ENCODE measurements at places on chromosomes 1 and 21.

- no peak for DNase-seq
Measured at GRCh38 chr1:52281518-52281917, 84.5 kb downstream of the CC2D1B start.

DNA sequence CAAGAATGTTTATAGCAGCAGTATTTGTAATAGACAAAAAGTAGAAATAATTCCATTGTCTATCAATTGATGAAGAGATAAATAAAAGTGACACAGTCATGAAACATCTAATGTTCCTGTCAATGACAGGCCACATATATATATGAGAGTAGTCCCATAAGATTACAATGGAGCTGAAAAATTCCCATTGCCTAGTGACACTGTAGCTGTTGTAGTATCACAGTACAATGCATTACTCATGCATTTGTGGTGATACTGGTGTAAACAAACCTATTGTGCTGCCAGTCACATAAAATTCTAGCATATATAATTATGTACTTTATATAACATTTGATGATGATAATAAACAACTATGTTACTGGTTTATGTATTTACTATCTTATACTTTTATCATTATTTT, 141.9 kb upstream of the LYPLAL1 start:
- no peak for DNase-seq

- DNase-seq: no peak
Measured at GRCh38 chr1:31653717-31654473, 9.2 kb upstream of the PEF1 start.

DNA sequence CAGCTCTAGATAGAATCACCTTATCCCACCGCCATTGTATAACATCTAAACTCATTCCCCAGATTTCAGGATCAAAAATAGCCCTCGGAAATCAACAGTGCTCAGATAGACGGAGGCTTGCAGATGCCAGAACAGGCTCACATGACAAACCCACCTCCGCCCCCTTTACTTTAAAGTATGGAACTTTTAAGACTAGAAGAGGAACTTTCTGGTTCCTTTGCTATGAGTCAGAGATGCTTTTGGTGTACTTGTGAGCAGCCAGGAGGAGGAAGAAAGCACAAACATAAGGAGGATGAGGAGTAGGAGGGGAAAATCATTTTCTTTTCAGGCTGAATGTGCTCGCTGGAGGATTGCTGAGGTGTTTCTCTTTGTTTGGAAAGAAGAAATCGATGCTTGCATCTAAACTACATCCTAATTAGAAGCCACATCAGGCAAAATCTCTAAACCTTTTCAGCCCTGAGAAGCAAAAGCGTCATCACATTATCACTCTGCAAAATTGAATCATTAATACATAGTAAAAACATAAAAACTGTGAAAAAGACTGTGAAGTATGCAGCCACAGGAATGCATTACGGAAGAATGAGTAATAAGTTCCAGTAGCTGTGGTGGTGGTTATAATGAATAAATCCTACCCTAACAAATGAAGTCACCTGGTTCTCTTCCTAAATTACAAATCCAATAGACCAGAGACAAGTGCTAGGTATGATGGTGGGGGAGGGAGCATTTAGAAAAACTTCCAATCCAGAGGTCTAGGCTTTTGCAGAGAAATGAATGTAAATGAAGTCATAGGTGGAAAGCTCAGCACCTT, 251.3 kb downstream of the KCNH1 start:
- DNase-seq: no peak

DNA sequence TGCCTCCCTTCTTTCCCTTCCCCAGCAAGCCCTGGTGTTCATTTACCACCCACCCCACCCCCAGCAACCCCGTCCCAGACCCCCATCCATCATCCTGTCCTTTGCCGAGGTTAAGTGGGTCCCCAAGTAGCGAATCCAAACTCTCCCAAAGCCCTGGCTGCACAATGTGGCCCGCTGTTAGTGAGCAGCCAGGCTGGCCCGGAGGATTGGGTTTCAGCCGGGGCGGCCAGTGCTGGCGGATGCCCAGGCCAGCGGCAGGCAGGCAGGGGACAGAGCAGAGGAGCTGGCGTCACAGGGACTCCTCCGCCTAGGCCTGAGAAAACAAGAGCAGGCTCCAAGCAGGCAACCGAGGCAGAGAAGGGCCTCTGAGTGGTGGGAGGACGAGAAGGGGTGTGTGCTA, 61.4 kb downstream of the EPHB2 start:
- no peak for DNase-seq

GRCh38 chr1:33161061-33161681, 20.7 kb downstream of the TRIM62 start:
- no peak for DNase-seq

DNA sequence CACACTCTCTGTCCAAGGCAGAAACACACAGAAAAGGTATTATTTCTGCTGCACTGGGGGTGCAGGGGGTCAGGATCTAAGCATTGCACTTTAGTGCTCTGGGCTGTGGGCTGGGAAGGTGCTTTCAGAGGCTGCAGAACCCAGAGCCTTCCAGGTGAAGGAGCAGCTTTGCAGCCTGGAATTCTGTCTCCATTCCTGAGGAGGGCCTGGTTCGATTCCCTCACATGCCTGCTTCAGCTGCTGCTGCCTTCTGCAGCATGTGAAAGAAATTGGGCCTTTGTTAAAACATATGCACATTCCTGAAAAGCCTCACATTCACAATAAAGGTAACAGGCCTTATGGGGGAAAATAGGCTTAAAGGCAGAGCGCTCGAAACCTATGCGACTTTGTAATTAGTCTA, 35.9 kb downstream of the VTCN1 start:
- DNase-seq: no peak

DNA sequence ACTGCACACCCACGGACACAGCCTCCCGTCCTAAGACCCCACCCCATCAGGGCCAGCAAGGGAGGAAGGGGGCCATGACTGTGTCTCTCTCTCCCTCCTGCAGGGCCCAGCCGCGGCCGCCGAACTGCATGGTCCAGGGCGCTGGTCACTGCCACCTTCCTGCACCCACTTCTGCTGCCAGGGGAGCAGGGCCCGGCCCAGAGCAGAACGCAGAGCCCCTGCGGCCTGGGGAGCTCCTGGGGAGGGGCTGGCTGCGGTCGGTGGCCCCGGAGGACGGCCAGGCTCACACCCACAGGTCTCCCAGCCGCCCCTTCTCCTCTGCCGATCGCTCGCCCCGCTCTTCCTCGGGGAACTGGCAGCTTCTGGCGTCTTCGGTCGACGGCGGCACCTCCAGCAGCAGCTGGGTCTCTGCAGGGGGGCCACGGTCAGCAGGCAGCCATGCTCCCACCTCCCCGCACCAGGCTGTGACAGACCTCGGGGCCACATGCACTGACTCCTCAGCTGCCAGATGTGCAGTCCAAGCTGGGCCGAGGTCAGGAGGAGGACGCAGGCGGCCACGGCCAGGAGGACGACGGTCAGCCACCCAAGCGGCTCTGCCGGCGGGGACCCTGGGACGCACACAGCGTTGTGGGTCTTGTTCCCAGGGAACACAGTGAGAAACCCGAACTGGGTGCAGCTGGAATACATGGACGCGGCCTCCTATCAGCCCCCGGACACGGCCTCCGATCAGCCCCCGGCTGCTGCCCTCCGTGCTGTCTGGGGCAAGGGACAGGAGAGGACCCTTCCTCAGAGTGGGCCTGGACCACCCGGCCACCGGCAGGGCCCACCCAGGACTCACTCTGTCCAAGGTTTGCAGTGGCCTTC, 2.6 kb downstream of the TNFRSF18 start:
- no peak for DNase-seq

GRCh38 chr1:198693321-198693720, 54.5 kb downstream of the PTPRC start:
- DNase-seq: no peak

GRCh38 chr1:207060596-207060995, 7.5 kb downstream of the PFKFB2 start:
- DNase-seq: no peak

DNA sequence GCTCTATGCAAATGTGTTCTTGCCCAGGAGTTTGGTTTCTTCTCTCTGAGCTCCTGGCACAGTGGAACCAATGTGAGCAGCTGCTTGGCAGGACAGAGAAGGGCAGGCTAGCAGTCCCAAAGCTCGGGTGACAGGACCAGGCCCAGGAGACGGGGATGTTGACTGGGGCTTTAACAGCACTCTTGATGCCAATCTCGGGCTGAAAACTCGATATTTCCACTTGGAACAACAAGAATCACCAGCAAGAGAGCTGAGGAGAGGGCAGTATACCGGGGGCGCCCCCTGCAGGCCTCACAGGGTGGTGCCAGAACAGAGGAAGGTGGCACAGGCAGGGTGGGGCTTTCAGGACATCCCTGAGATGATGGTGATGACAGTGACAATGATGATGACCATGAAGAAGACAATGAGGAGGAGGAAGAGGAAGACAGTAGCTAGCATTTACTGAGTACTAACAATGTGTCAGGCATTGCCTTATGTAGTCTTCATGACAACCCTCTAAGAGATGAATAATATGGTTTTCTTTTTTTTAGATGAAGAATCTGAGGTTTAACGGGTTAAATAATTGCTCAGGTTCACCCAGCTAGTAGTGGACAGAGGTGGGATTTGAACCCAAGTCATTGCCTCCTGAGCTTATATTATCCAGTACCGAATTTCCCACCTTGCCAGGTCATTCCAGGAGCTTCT, 2.7 kb upstream of the KCNJ9 start:
- DNase-seq: no peak

DNA sequence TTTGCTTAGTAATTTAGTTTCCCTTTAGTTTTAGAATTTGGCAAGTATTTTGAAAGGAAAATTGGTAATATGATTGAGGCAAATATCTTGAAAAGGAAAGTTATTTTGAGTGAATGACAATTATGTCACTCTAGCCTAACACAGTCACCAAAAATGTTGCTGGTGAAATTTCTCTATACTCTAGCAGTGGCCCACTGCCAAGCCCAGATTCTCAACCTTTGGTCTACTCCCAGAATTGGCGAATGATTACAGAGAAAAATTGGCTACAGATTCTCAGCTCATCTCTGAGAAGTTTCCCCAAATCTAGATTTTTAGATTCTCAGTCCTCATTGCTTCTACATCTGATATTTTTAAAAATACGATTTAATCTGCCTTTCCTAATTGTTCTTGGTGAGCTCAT, 84.9 kb downstream of the PIGK start:
- DNase-seq: no peak

DNA sequence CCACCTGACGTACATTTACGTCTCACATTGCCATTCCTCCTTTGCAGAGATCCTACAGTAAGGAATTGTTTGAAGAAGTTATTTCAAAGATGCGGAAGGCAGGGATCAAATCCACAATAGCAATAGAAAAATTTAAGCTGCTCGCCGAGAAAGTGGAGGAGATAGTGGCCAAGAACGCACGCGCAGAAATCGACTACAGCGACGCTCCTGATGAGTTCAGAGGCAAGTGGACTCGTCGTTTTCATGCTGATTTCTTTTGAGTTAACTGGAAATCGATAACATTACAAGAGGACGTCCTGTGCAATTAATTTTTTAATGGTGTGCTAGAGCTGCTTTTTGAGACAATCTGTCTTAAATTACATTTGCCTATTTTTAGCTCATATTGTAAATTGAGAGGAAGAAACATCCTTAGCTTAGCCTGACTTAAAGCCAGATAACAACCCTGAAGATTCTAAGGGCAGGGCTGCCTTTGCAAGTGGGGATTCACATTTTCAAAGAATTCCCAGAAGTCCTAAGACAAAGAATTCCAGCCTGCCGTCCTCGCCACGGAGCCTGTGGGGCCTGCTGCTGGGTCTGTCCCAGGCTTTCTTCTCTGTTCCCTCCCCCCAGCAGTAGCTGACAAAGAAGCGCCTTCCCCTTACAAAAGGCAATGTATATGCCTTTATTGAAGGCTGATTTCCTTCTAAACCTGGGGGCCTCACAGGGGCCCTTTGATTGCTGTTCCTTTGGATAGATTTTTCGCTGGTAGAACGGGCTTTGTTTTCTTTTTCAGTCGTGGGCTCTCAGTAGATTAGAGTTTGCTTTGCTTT, 31.6 kb upstream of the KIF1B start:
- no peak for DNase-seq

- DNase-seq: no peak
Measured at GRCh38 chr21:35933466-35933865, 126.9 kb downstream of the SETD4 start.

- DNase-seq: no peak
Measured at GRCh38 chr1:184299406-184299790, 87.4 kb upstream of the C1orf21 start.

DNA sequence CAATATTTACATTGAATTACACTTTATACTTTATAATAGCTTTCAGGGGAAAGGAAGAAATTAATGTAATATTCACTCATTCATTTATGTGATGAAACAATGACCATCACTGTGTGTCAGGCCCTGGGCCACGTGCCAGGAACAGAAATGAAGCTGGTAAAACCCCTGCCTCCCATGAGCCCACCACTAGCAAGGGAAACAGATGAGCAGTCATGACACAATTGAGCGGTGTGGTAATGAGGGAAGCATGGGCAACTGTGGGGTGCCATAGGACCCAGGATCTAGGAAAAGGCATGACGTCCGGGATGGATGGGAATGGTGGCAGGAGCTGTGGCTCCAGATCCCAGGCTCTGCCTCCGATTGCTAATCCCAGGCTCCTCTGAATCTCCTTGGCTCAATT, 17.0 kb upstream of the SLC5A9 start:
- no peak for DNase-seq

GRCh38 chr1:199861020-199861795, 166.3 kb upstream of the NR5A2 start:
- DNase-seq: no peak

DNA sequence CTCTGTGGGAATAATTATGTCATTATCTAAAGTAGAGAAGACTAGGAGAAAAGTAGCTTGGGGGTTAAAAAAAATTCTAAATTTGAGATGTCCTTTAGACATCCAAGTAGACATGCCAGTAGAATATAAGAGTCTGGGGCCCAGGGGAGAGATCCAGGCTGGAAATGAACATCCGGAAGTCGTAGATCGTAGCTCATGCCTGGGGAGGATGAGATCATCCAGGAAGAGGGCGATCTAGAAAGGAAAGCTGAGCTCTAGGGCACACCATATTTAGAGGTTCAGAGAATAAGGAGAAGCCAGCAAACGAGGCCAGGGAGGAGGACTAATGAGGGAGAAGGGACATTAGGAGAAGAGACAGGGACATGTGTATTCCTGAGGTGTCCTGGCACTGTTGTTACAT, 12.2 kb downstream of the NGF start:
- DNase-seq: no peak

DNA sequence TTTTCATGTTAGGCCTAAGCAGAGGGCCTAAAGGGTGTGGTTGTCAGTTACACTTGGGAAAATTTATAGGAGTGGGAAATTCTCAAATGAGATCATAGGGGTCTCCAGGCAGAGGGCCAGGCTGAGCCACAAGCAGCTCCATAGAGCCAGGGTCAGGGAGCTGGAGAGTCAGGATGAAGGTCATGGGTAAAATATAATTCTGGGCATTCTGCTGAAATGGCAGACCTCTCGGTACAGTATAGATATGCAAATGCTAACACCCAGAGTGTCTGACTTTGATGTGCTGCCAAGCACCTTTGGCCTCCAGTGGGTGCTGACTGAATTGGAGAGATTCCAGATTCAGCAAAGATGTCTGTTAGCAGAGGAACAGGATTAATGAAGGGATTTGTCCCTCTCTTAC, 40.1 kb downstream of the DNM3 start:
- no peak for DNase-seq

- DNase-seq: no peak
Measured at GRCh38 chr1:222462601-222463000, 85.3 kb downstream of the HHIPL2 start.

- DNase-seq: no peak
Measured at GRCh38 chr1:195520757-195521156, 1087.5 kb downstream of the KCNT2 start.

- DNase-seq: peak; percentile 79
Measured at GRCh38 chr1:76281306-76281705, 206.8 kb downstream of the ST6GALNAC3 start.

All from DMS 273 treated with DMSO at 0.1 percent for 48 hours (cell line).